ENCODE measurements at places on chromosomes 5 and 9.

- no peaks in the 10 kb centered on the region for H3K4me1 ChIP-seq
- no peaks in the 10 kb centered on the region for H3K27me3 ChIP-seq
- H3K27ac ChIP-seq = no peak overlapping the region
- H3K4me3 ChIP-seq = no peak overlapping the region
- H3K36me3 ChIP-seq = no peaks in the 10 kb centered on the region
- DNase-seq = no peak
Measured at GRCh38 chr5:21574961-21575360, 1278.2 kb downstream of the CDH12 start.

DNA sequence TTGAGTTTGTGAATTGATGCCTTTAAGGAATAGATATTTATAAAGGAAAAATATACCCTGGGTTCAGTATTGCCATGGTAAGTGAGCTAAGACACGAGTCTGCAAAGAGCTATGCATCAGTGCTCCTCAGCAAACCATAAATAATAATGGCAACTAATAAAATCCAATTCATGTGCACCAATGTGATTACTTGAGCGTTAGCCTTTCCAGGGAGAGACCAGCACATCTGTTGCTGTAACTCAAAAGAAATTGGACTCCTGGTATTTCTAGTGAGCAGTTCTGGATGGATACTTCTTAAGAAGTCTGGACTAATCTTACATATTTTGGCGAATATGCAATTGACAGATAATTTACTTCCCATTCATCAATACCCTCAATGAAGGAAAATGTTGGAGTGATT, 373.3 kb downstream of the ARHGEF28 start:
- H3K27ac ChIP-seq = no peak overlapping the region
- no peaks in the 10 kb centered on the region for H3K36me3 ChIP-seq
- no peak for DNase-seq
- H3K4me3 ChIP-seq = no peak overlapping the region
- H3K4me1 ChIP-seq = no peaks in the 10 kb centered on the region

GRCh38 chr5:176650354-176650884, 3.1 kb downstream of the TSPAN17 start:
- no peak overlapping the region for H3K4me3 ChIP-seq
- peaks cover 77% of the 10 kb centered on the region for H3K4me1 ChIP-seq
- H3K27ac ChIP-seq = no peak overlapping the region
- no peaks in the 10 kb centered on the region for H3K27me3 ChIP-seq
- peaks cover 10% of the 10 kb centered on the region for H3K36me3 ChIP-seq

DNA sequence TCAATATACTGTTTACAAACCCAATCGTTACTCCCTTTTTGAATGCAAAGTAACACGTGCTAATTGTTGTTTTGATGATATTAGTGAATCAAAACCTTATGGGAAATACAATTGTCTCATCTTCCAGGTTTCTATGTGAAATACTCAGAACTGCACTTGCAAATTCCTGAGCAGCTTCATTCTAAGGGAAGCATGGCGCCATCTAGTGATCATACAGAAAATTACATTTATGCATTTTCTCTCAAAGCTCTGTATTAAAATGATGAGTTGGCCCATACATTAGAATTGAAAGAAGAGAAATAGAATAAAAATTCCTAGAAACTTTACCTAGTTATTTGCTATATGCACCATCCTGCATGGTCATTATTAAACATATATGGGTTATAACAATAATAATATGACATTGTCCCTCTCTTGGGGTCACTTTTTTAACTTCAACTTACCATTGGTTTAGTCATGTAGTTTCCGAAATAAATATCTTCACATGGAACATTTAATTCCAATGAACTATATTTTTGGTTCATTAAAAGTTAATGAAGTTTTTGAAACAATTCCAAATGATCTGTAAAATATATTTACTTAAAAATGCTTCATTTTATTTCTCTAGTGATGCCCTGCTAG, 220.0 kb downstream of the PDE4D start:
- H3K36me3 ChIP-seq = no peaks in the 10 kb centered on the region
- no peak overlapping the region for H3K27ac ChIP-seq
- no peak overlapping the region for H3K4me3 ChIP-seq

- H3K4me3 ChIP-seq = no peak overlapping the region
- H3K27me3 ChIP-seq = no peaks in the 10 kb centered on the region
- no peak overlapping the region for H3K27ac ChIP-seq
- no peaks in the 10 kb centered on the region for H3K36me3 ChIP-seq
Measured at GRCh38 chr9:93612796-93613154, 36.4 kb downstream of the PHF2 start.

DNA sequence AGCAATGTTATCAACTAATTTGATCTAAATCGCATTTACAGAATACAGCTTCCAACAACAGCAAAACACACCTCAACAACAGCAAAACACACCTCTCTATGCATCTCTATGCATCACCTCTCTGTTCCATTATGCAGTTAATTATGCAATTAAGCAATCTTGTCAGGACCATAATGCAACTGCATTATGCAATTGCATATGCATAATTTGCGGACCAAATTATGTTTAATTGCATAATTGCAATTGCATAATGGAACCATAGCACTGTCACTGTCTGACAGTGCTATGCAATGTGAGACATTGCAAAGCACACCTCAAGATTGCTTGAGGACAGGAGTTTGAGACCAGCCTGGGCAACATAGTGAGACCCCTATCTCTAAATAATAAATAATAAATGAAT, 80.4 kb upstream of the PRSS3 start:
- no peak overlapping the region for H3K4me3 ChIP-seq
- no peaks in the 10 kb centered on the region for H3K36me3 ChIP-seq
- no peaks in the 10 kb centered on the region for H3K4me1 ChIP-seq
- H3K27ac ChIP-seq = no peak overlapping the region
- no peaks in the 10 kb centered on the region for H3K27me3 ChIP-seq

DNA sequence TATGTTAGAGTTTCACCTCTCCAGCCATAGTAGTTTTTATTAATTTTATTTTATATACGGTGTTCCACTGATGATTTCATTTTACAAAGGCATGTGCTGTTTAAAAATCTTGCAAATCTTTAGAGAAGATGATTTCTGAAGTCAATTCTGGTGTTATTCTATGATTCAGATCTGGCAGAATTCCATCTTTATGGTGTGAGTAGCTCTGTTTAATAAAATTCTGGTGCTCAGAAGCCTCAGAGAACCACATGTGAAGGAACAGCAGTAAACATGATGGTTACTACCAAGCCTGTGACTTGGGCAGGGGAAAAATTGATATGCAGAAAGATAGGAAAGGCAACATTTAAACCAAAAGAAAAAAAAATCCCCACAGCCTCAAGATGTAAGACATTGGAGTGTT, 299.7 kb downstream of the NPR3 start:
- no peaks in the 10 kb centered on the region for H3K4me1 ChIP-seq
- no peak for DNase-seq
- H3K27ac ChIP-seq = no peak overlapping the region
- H3K36me3 ChIP-seq = no peaks in the 10 kb centered on the region
- no peaks in the 10 kb centered on the region for H3K27me3 ChIP-seq

GRCh38 chr5:78574131-78574673, 74.4 kb downstream of the LHFPL2 start:
- H3K4me1 ChIP-seq = no peaks in the 10 kb centered on the region
- H3K4me3 ChIP-seq = no peak overlapping the region
- no peak overlapping the region for H3K27ac ChIP-seq
- no peak for DNase-seq
- no peaks in the 10 kb centered on the region for H3K27me3 ChIP-seq

- no peaks in the 10 kb centered on the region for H3K36me3 ChIP-seq
- peaks cover 7% of the 10 kb centered on the region for H3K4me1 ChIP-seq
- H3K27ac ChIP-seq = no peak overlapping the region
- H3K4me3 ChIP-seq = no peak overlapping the region
- no peak for DNase-seq
Measured at GRCh38 chr5:87069974-87070608, 197.6 kb upstream of the RASA1 start.

GRCh38 chr5:146599261-146599660, 83.3 kb upstream of the GPR151 start:
- no peaks in the 10 kb centered on the region for H3K4me1 ChIP-seq
- H3K36me3 ChIP-seq = peaks cover 6% of the 10 kb centered on the region
- H3K27ac ChIP-seq = no peak overlapping the region
- no peak overlapping the region for H3K4me3 ChIP-seq
- DNase-seq = no peak

DNA sequence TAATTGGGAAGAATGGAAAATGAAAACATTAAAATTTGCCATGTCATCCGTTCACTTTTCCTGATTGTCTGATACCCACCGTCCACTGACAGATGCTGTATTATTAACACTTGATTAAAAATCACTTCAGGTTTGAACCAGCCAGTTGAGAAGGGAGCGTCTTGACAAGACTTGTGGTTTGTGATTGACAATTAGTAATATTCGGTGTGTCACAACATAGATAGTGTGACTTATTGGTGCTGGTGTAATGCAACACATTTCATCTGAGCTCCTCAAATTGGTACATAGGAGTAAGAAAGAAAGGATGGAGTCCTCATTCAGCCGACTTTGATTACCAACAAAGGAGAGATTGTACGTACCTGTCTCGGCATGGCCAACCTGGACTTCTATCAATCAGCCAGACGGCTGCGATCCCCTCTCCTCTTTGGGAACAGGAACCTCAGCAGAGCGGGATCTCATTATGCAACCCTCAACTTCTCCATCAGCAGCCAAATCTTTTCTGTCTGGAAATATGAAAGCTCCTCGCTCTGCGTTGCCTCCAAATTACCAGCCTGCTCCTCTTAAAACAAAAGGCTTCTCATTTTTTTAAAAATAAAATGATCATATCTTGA, 211.7 kb upstream of the MVB12B start:
- H3K27ac ChIP-seq = no peak overlapping the region
- peaks cover 8% of the 10 kb centered on the region for H3K27me3 ChIP-seq
- H3K4me1 ChIP-seq = no peaks in the 10 kb centered on the region
- H3K36me3 ChIP-seq = no peaks in the 10 kb centered on the region
- no peak for DNase-seq

DNA sequence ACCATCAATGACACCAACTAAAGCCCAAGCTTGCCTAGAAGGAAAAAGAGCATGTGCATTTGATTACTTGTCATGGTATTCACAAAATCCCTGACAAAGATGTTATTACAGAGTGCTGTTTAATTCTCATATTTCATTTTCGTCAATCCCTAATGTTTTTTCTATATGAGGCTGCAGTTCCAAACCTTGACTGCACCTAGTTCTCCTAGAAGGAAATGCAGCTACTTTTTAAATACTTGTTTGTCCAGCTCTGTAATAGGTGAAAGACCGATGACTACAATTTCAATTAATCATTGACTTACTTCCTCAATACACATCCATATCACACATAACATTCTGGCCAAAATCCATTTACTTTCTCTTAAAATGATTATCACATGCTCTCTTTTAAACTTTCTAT, 28.1 kb downstream of the CEMIP2 start:
- H3K4me3 ChIP-seq = no peak overlapping the region
- no peaks in the 10 kb centered on the region for H3K27me3 ChIP-seq
- peaks cover 49% of the 10 kb centered on the region for H3K36me3 ChIP-seq
- no peaks in the 10 kb centered on the region for H3K4me1 ChIP-seq

DNA sequence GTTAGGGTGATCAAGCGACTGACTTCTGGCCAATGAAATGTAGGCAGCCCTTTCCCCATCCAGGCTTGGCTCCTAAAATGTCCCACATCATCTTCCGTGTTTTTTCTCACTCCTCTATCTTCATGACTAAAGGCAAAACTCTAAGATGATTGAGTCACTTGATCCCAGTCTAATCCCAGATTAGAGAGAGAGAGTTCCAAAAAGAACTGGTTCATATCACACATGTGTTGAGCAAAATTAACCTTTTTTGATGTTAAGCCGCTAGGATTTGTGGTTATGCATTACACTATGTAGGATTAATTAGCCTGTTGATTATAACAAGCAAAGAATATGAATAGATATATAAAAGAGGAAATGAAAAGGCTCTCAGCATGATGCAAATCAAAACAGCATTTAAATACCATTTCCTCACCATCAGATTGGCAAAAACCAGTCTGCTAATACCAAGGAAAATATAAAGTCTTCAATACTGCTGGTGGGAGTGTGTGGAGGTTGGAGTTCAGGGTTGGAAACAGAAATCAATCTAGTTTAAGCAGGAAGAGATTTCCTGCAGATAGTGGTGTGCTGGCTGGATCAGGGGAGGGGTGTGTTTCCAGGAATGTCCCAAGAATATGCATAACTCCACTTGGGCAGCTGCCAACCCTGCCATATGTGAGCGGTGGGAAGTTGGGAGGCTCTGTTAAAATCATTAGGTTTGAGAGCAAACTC, 187.6 kb upstream of the S1PR3 start:
- no peaks in the 10 kb centered on the region for H3K36me3 ChIP-seq
- H3K4me1 ChIP-seq = no peaks in the 10 kb centered on the region
- no peak overlapping the region for H3K27ac ChIP-seq
- H3K4me3 ChIP-seq = no peak overlapping the region

DNA sequence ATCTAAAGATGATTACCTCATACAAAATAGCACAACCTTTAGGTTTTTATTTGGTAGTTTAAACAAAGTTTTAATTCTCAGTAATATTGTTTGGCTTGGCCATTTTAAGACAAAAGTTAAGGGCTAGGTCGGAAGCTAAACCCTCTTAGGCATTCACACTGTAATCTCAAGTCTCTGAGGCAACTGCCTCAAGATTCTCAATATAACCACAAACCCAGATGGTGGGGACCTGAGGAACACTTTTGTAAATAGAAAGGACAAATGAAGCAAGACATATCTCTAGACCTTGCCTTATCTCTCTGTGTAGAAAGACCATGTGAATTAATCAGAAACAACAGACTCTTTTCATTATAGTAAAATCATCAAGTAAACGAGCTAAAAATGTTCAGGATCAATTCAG, 500.2 kb upstream of the CDH6 start:
- H3K4me3 ChIP-seq = no peak overlapping the region
- DNase-seq = no peak
- H3K36me3 ChIP-seq = no peaks in the 10 kb centered on the region
- no peaks in the 10 kb centered on the region for H3K4me1 ChIP-seq
- H3K27me3 ChIP-seq = no peaks in the 10 kb centered on the region
- H3K27ac ChIP-seq = no peak overlapping the region

DNA sequence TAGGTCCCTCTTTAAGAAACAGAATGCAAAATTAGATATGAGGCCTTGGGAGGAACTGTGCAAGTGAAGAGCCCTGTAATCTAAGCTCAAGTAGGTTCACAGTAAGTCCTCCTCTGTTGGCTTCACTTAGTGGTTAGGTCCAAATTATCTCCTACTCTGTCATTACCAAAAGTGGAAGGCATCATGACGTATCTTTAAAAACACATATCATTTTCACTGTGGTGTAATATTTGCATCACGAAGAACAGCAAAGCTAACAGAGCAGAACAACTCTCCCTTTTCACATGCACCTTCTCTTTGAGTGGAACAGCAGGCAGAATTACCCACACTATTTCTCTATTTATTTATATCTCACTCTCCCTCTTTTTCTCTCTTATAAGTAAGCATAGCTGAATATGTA, 240.5 kb upstream of the CCNH start:
- no peak overlapping the region for H3K4me3 ChIP-seq
- no peaks in the 10 kb centered on the region for H3K27me3 ChIP-seq
- H3K4me1 ChIP-seq = no peaks in the 10 kb centered on the region
- H3K27ac ChIP-seq = no peak overlapping the region

DNA sequence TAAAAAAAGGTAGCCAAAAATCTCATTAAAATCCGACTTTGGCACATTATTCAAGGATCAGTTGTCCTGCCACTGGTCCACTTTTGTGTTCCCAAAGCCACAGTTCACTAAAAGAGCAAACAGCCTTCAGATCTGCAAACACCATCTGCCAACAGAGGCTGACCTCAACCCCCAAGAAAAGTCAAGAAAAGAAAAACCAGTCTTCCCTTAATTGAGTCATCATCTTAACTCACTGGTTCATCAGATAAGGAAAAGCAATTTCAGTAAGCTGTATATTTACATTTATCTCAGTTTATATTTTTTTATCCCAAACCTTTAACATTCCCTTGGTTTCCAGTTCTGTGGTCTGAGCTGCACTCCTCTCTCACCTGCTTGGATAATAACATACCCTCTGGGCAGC, 21.2 kb downstream of the RASEF start:
- no peaks in the 10 kb centered on the region for H3K27me3 ChIP-seq
- no peaks in the 10 kb centered on the region for H3K4me1 ChIP-seq
- DNase-seq = no peak
- no peak overlapping the region for H3K4me3 ChIP-seq
- no peaks in the 10 kb centered on the region for H3K36me3 ChIP-seq
